ENCODE measurements at places on chromosomes 16 and 17.
A peak's percentile ranks its signal among the peaks of the same experiment; 100 is the strongest.

DNA sequence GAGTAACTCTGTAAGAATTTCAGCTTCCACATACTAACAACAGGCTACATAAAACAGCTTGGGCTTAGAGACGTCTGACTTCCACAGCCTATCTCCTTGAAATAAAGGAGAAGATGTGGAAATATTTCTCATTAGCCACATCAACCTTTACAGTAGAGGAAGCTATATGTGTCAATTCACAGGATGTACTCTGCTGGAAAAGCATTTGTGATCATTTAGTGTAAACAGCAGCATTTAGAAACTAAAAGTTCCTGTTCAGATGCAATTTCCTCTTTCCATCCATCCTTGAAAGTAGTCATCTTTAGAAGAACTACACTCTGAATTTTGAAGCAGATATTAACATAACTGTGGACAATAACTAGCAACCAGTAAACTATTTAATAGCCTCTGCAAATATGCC, 46.2 kb downstream of the XPO6 start:
- DNase-seq, result no peak

GRCh38 chr17:8466456-8466855, 30.8 kb downstream of the NDEL1 start:
- no peak for DNase-seq

- DNase-seq, result peak; percentile 74
These were observed 772 bp upstream of the CHCT1 start for GRCh38 chr17:60421273-60422161.

- peak; percentile 57 for DNase-seq
These were observed 794 bp upstream of the CPNE7 start for GRCh38 chr16:89574681-89575246.

DNA sequence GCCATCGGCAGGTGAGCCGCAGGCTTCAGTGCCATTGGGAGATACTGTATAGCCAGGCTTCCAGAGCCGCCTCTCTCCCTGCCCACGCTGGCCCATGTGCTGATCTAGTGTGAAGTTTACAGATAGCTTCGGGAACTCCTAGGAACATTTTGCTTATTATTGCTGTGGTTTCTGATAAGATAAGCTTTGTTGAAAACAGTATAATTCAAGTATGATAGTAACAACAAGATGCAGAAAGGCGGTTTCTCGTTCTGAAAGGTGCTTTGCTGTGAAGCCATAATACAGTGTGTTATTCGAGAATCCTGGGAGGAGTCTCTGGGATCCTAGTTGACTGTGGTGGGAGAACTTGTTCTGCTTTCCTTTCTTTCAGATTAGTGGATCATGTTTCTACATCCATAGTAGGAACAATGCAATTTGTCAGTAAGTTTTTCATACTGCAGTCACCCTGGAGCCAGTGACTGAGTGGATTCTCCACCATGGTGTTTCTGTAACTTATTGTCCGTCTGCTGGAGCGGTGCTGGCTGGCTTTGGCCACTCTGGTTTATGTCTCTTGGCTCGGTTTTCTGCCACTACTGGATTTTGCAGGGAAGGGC, 31.5 kb downstream of the RAB11FIP3 start:
- DNase-seq, result no peak

DNA sequence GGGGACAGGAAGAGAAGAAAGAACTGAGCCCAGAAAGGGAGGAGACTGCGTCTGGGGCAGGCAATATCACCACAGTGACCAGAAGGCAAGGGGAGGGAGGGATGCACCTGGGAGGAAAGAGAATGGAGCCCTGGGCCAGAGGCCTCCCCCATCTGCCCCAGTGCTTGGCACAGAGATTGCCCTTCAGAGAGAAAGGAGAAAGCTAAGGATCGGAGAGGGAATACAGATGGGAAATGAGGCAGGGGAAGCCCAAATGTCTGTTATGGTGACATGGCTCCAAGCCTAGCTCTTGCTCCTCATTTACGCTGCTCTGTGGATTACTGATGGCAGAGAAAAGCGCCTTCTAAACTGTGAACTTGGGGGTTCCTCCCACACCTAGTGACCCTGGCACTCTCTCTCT, 47.2 kb downstream of the PIPOX start:
- no peak for DNase-seq

DNA sequence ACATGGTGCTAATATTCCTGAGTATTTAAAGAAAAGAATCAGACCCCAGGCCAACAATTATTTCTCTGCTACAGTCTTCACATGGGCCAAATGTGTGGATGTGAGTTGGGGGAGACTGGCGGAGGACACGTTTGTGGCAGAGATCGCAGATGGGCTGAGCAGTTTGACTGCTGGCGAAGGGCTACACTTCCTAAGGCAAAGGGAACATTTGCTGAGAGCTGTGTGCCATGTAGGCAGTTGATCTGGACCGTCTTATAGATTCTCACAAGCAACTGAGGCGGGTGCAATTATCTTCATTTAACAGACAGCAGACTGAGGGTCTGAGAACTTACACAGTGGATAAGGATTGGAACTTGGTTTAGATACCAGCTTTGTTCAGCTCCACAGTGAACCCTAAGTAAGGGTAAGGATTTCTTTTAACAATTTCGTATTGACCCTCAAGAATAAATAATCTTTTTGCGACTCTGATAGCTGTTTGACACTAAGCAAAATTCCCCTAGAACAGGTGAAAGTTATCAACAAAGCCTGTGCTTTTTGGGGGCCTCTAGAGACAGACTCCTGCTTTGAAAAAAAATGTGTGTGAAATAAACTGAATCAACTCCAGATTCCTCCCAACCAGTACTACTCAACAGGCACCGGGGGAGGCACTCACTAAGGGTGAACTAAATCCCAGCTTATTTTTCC, 55.3 kb downstream of the TBX4 start:
- DNase-seq, result no peak

GRCh38 chr17:44584443-44584842, 27.2 kb downstream of the FZD2 start:
- no peak for DNase-seq

- DNase-seq, result no peak
These were observed 384.3 kb downstream of the CDH13 start for GRCh38 chr16:83010776-83011720.

DNA sequence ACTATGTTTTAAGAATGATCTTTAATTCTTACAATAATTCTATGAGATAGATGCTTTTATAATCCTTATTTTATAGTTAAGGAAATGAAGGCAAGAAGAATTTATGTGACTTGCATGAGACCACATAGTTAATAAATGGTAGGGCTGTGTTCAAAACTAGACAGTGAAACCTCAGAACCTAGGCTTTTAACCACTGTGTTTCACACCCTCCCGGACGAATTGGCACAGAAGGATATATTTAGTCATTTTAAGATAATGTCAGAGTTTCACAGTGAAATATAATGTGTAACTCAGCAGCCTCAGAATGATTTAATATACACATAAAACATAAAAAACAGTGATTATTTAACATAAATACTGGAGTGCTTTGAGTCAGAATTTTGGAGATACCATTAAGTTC, 57.0 kb downstream of the NSRP1 start:
- DNase-seq, result peak; percentile 3

DNA sequence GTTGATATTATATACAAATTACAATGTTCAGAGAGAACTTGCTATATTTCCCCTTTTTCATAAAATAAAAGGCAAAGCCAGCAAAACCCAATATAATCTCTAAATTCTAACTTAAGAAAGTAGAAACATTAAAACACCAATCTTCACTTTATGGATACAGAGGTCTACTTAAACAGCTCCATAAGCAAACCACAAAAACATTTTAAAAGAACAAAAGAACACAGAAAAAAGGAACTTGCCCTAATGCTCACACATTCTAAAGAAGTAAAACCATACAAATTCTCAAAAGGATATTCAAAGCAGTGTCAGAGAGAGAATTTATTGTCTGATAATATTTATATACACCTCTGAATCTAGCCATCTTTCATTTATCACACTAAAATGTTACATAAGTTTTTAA, 606 bp downstream of the ABCA10 start:
- no peak for DNase-seq

- no peak for DNase-seq
These were observed 17.6 kb upstream of the ABR start for GRCh38 chr17:1197379-1197778.

DNA sequence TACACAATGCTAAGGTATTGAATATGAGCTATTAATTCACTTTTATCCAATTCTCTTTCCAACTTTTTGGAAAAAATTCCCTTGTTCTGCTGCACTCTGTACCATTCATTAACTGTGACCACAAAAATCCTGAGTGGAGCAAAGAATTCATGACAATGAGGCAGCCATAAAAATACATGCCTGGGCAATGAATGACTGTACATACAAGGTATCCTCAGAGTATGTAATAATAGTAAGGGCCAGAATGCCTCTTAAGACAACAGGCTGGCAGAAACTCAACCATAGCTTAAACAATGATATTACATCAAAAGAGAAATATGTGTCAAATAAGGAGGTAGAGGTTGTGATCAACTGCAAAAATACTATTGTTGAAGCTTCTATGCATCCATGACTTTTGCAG, 74.7 kb upstream of the CA10 start:
- DNase-seq, result no peak

- no peak for DNase-seq
These were observed 58.9 kb downstream of the CFDP1 start for GRCh38 chr16:75374388-75374787.

DNA sequence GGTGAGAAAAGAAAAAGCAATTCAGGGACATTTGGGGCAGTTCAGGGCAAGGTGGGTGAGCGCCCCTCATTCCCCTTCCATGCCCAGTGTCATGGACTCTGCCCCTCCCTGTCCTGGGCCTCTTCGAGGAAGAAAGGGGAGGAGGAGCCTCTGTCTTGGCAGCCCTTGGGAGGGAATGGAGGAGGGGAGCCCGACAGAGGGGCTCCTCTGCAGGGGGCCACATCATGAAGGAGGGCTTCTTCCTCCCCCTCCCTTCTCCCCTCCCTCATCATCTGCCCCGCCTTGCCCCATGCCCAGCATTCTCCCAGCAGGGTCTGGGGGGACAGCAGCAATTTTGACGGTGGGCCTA, 33.2 kb upstream of the TAC4 start:
- no peak for DNase-seq

DNA sequence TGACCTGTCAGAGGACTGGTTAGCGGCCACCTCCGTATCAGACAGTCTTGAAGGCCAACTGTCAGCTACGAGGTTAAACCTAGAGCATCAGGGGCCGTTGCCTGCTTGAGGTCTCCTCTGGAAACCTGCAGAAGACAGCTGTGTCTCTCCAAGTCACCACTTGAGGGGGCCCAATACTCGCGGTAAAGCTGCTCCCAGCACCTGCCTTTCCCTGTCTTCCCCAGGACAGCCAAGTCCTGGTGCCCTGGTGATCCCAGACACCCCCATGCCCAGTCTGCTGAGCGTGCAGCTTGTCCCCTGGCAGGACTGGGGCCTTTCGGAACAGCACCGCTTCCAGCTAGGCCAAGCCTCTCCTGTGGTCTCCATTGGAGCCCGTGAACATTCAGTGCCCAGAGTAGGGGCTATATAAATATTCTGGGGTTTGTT, 80.1 kb downstream of the DNAH17 start:
- peak; percentile 64 for DNase-seq

DNA sequence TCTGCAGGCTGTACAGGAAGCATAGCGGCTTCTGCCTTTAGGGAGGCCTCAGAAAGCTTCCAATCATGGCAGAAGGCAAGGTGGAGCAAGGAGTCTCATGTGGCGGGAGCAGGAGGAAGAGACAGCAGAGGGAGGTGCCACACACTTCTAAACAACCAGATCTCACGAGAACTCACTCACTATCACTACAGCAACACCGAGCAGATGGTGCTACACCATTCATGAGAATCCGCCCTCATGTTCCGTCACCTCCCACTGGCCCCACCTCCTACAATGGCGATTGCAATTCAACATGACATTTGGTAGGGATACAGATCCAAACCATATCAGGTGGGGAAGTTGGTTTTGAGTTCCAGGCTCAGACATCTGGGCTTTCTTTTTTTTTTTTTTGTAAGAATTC, 31.9 kb upstream of the NUDT7 start:
- DNase-seq, result no peak

DNA sequence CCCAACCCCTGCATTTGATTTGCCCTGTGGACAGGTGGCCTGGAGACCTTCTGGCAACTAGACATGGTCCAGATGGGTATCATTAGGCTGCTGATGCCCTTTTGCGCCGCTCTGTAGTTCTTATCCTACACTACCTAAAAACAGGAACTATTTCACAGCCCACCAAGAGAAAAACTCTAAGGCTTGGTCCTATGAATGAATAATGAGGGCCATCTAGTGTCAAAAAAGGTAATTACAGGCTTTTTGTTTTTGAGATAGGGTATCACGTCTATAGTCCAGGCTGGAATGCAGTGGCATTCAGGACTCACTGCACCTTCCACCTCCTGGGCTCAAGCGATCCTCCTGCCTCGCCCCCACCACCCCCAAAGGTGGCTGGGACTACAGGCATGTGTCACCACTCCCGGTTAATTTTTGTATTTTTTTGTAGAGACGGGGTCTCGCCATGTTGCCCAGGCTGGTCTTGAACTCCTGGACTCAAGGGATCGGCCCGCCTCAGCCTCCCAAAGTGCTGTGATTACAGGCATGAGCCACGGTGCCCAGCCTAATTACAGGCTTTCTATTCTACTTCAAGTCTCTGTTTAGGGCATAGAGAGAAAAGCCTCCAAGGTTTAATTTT, 20.9 kb downstream of the COIL start:
- peak; percentile 69 for DNase-seq

- peak; percentile 99 for DNase-seq
These were observed 2.4 kb downstream of the SYNGR3 start for GRCh38 chr16:1991948-1992703.

GRCh38 chr17:81018044-81018802, 16.7 kb upstream of the BAIAP2 start:
- DNase-seq, result peak; percentile 52

DNA sequence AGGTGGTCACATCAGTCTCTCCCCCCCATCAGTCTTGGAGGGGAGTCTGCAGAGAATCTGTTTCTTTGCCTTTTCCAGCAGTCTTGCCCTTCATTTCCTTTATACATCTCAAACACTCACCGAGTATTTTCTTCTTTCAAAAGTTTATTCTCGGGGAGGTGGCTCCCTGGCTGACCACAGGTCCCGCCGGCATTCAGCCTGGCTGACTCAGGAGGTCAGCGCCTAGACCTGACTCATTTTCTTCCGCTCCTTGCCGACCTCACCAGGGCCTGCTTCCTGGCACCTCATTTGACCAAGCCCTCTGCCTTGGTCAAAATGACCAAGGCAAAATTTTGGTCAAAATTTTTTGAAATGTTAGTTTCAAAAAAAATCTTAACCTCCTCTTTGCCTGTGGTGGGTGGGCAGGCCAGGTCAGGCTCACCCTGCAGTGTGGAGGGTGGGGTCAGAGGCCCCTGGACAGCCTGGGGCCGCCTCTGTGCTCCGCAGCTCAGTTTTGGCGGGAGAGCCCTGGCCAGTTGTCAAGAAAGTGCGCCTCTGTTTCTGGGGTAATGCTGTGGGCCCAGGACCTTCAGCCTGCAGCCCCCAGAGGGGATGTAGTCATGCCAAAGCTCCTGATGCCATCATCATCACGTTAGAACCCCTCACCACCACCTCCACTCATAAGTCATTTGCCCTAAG, 165.6 kb downstream of the SPECC1 start:
- no peak for DNase-seq
